ENCODE measurements at places on chromosomes 2 and 18. TPM values are rescaled to one million over a fixed set of nuclear protein-coding genes. Genes with fewer than 3 reads are reported as not detected.

The SERPINB3 gene
- not detected for total RNA-seq

- no peak for DNase-seq
Measured at GRCh38 chr2:109272461-109272860, 143.5 kb downstream of the SH3RF3 start.

- peak; percentile 82 for DNase-seq
Measured at GRCh38 chr2:17540093-17540812, at the start of gene VSNL1. VSNL1 (plus strand) TSS chr2:17540696; CDS start chr2:17592075, 51,379 bp downstream.

DNA sequence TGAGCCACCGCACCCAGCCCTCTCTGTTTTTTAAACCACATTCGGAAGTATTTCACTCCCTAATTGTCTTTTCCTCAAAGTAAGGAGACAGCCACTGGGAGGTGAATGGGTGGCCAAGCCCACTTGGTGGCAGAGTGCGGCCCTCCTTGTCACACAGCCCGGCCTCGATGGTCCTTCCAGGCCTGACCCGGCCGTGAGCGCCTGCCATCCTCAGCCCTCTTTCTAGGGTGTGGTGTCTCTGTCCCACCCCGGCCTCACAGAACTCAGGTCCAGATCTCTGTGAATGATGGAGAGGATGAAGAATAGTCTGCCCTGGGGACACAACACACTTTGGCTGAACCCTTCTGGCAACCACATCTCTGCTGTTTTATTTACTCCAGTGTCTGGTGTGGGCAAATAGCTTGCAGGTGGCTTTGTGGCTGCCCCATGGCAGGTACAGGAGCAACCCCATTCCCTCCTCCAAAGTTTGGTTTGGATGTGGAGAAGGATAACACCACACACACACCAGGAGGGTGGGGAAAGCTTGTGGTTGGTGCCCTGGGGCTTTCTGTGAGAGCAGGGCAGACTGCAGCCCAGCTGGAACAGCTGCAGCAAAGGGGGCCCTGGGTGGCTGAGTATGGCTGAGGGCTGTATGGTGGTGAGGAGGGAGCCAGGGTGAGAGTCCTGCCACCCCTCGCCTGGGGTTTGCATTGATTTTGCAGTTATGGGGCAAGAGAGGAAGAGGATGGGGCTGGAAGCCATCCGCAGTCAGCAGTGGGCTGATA is 88.6 kb downstream of the FAM168B start:
- no peak for DNase-seq

DNA sequence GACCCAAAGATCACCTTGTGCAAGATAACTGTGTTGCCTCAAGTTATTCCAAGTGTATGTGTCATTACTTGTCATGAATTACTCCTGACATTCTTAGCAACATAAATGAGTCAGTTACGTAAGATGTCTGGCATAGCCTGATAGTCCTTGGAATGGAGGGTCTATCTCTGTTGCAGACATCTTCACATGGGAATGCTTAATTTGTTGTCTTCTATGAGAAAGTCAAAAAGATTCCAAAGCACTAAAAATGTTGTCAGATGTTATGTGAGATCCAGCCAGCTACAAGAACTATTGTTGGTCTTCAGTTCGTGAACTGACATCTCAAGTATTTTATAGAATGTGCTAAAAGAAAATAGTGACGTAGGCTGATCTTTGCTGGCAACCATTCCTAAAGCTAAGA is 178.2 kb upstream of the RASGRP3 start:
- no peak for DNase-seq

DNA sequence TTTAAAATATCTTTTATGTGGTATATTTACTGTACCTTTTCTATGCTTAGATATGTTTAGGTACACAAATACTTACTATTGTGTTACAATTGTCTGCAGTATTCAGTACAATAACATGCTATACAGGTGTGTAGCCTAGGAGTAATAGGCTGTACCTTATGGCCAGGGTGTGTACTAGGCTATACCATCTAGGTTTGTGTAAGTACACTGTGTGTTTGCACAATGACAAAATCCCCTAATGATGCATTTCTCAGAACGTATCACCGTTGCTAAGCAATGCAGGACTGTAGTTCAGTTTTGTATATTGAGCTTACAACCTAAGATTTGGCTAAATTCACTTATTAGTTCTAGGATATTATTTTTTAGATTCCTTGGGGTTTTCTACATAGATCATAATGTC is 332.3 kb upstream of the HS6ST1 start:
- no peak for DNase-seq

DNA sequence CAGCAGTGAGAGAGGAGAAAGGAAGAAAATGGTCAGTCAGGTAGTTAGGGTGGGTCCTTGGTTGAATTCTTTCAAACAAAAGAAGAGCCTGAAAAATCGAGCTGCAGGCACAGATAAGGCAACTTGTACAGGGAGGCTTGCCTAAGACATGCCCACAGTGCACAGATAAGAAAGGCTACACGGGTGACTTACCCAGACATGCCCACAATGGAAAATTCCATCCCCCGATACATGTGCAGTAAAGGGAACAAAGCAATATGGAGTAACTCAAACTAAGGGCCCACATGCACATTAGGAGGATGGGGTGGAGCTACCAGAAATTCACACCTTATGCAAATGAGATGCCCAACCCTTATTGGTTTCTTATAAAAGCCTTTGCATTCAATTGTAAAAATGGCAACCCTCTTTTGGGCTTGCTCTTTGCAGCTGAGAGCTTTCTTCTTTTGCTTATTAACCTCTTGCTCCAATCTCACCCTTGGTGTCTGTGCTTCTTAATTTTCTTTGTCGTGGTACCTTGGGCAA is 110.3 kb upstream of the RMP24 start:
- no peak for DNase-seq

DNA sequence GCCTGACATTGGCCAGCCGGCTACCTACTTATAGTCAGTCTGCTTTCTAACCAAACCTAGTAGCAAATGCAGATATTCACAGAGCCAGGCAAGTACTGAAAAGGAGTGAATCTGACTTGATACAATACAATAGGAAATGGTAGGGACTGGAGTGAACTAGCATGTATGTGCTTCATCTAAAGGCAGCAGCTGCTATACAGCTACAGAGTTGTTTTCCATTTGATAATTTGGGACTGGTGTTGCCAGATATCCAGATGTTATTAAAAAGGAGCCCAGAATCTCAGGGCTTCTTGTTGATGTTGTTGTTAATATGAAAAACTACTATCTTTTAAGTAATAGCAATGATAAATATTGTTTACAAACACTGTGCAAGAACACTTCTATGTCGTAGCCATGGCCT is 159.4 kb downstream of the BABAM2 start:
- DNase-seq: no peak

Measured in sciatic nerve (tissue), 2 donors.